ENCODE measurements at places on chromosomes 3 and 15. TPM values are rescaled to one million over a fixed set of nuclear protein-coding genes. Genes with fewer than 3 reads are reported as not detected.

Gene NFKBIZ
- total RNA-seq, result 7.8 TPM

Gene KNG1
- not detected for total RNA-seq

Gene TBC1D2B
- 14.6 TPM for total RNA-seq

Gene SCG5
- total RNA-seq, result 2.2 TPM

Gene GALNT15
- total RNA-seq, result not detected

Gene CCDC33
- total RNA-seq, result 7.6 TPM

Gene LSMEM2
- not detected for total RNA-seq

Gene TRH
- total RNA-seq, result not detected

Gene NME9
- total RNA-seq, result not detected

Gene FAM227B
- total RNA-seq, result 1.1 TPM

Gene CDHR4
- 0.30 TPM for total RNA-seq

Gene ARL6
- 7.5 TPM for total RNA-seq

Gene APOD
- 0.51 TPM for total RNA-seq

Gene ATXN7
- 6.2 TPM for total RNA-seq

Gene CDCP1
- 15.3 TPM for total RNA-seq

Gene TSC22D2
- 11.3 TPM for total RNA-seq

Gene SLC12A6
- 5.8 TPM for total RNA-seq

Gene ILDR1
- total RNA-seq, result not detected

Gene SI
- total RNA-seq, result not detected

Data from A549 treated with DMSO at 1 μM for 4 hours (cell line).